ENCODE measurements at places on chromosomes 4 and X. TPM values are rescaled to one million over a fixed set of nuclear protein-coding genes. Genes with fewer than 3 reads are reported as not detected.

DCAF8L2 gene
- total RNA-seq: not detected

ARX gene
- total RNA-seq: 0.38 TPM

HPGD gene
- 81.0 TPM for total RNA-seq

CDS1 gene
- total RNA-seq: 0.61 TPM

SSX3 gene
- total RNA-seq: not detected

MAGEA9B gene
- total RNA-seq: not detected

USP17L28 gene
- total RNA-seq: not detected

FAM184B gene
- total RNA-seq: 0.02 TPM

PDE5A gene
- 0.39 TPM for total RNA-seq

GYPE gene
- total RNA-seq: not detected

Data from A549 treated with Hydrocortisone at 1 μM for 4 hours (cell line).